Activated naive CD8-positive, alpha-beta T cell treated with anti-CD3 and anti-CD28 coated beads, Interleukin-2, amount 50 U/mL, for 24 hours (primary cell): ENCODE measurements at places on chromosomes 12 and 14.

DNA sequence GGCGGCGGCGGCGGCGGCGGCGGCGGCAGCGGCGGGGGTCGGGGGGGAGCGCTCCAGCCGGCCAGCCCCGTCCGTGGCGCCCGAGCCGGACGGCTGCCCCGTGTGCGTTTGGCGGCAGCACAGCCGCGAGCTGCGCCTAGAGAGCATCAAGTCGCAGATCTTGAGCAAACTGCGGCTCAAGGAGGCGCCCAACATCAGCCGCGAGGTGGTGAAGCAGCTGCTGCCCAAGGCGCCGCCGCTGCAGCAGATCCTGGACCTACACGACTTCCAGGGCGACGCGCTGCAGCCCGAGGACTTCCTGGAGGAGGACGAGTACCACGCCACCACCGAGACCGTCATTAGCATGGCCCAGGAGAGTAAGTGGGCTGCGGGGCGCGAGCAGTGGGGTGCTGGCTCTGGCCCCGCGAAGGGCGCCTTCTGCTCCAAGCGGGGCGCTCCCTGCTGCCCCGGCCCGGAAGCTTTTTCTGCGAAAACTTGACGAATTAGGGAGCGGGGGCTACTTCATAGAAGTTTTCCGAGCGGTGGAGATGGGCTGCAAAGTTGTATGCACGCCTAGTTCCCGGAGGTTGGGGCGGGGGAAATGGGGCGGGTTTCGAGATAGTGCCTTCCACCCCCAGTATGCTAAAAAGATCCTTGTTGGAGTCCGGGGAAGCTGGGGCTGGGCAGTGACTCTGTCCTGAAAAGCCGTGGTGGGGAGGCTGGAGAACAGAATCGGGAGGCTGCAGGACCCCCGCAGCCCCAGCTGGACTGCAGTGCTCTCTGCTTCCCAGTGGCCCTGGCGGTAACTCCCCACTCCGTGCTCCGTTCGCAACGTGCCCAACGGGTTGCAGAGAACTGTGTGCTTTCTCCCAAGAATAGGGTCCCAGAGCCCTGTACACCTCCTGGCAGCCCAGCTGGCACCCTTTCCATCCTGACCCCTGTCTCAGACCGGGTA is 751 bp downstream of the GDF11 start:
- peak; percentile 43 for DNase-seq

- no peak for DNase-seq
Measured at GRCh38 chr12:55172686-55173085, 46.5 kb downstream of the OR9K2 start.

GRCh38 chr12:41103614-41104013 is 84.5 kb upstream of the PDZRN4 start:
- no peak for DNase-seq

- no peak for DNase-seq
Measured at GRCh38 chr12:1956716-1957115, 38.3 kb upstream of the CACNA2D4 start.

DNA sequence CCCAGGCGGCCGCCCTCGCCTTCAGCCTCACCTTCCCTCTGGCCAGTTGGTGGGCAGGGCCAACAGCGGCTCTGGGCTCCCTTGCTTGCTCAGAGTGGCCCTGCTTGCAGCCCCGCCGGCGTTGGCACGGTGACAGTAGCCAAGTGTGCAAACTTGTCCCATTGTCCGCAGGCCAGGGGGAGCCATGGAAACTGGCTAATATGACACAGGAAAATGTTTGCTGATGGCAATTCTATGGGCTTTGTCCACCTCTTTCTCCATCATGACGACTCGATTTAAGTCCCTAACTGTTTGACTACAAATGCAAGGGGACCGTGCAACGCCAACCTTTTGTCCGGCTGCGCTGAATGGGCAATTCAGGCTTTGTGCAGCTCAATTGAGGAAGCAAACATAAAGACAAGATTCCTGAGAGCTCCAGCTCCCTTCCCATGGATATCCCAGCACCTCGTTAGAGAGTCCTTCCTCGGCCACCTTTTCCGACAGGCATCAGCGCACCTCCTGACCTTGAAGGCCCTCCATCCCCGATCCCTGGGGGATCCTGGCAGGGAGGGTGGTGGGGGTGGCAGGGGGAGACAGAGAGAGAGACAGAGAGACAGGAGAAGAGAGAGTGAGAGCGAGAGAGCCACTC is 785 bp upstream of the FAM181A start:
- no peak for DNase-seq

GRCh38 chr14:77985211-77985615 is 185.0 kb upstream of the NRXN3 start:
- no peak for DNase-seq

DNA sequence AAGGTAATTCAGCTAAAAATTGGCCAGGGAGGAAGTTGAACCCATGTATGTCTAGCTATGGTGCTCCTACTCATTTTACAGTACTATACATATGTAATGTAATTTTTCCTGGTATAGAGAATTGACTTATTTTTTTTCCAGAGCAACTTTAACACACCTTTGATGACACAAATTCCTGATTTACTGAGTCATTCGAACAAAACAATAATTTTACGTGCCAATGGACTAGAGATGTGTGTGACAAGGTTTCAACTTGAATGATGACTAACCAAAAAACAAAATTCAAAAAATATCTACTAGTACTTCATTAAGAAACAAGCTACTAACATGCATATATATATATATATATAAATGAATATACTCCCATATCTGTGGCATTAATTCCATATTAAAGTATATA is 180.5 kb downstream of the KITLG start:
- no peak for DNase-seq

- DNase-seq, result no peak
Measured at GRCh38 chr12:108462686-108463085, 52.4 kb upstream of the FICD start.

DNA sequence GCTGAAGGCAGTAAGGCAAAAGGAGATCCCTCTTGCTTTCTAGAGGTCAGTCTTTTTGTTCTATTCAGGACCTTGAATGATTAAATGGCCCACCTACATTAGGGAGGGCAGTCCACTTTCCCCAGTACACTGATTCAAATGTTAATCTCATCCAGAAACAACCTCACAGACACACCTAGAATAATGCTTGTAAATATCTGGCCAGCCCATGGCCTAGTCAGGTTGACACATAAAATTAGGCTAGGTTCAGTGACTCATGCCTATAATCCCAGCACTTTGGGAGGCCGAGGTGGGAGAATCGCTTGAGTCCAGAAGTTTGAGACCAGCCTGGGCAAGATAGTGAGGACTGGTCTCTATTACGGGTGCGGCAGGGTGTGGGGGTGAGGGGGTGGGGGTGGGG is 43.5 kb downstream of the MIPOL1 start:
- DNase-seq, result no peak

GRCh38 chr12:88834226-88834625 is 254.0 kb upstream of the KITLG start:
- DNase-seq, result no peak

GRCh38 chr12:67534681-67535080 is 113.9 kb upstream of the DYRK2 start:
- DNase-seq, result no peak

DNA sequence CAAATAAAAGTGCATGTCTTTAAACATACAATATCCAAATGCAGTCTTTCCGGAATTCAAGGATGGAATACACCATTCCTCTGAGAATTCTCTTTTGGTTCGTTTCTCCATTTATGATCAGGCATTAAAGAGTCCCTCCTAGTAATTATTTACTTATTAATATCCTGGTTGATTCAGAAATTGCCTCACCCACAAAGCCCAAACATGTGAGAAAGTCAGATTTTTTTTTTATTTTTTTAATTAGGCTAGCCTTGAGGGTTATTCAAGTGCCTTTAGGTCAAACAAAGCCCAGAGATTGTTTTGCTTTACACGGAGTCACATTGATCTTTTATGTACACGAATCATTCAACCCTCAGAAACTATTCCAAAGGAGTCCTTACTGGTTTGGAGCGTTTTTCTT is 6.4 kb upstream of the TSPAN8 start:
- no peak for DNase-seq

GRCh38 chr12:55037351-55037987 is 17.7 kb downstream of the NEUROD4 start:
- no peak for DNase-seq

- DNase-seq, result no peak
Measured at GRCh38 chr12:104314242-104314614, 10.7 kb downstream of the EID3 start.

GRCh38 chr12:42240131-42240750 is 2.2 kb upstream of the YAF2 start:
- no peak for DNase-seq

DNA sequence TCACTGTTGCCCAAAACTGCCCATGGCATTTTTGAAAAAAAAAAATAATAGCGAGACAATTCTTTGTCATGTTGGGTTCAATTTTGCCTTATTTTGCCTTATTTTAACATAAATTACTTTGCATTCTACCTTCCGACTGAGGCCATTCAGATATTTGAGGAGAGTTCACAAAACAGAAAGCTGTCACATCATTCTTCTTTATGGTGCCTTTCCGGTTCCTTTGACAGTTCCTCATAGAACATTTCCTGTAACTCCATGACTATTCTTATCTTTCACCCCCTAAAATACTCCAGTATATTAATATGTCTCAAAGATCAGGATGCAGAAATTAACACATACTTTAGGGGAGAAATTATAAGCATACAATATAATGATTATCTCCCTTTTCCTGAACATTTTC is 476.7 kb downstream of the NOVA1 start:
- no peak for DNase-seq

DNA sequence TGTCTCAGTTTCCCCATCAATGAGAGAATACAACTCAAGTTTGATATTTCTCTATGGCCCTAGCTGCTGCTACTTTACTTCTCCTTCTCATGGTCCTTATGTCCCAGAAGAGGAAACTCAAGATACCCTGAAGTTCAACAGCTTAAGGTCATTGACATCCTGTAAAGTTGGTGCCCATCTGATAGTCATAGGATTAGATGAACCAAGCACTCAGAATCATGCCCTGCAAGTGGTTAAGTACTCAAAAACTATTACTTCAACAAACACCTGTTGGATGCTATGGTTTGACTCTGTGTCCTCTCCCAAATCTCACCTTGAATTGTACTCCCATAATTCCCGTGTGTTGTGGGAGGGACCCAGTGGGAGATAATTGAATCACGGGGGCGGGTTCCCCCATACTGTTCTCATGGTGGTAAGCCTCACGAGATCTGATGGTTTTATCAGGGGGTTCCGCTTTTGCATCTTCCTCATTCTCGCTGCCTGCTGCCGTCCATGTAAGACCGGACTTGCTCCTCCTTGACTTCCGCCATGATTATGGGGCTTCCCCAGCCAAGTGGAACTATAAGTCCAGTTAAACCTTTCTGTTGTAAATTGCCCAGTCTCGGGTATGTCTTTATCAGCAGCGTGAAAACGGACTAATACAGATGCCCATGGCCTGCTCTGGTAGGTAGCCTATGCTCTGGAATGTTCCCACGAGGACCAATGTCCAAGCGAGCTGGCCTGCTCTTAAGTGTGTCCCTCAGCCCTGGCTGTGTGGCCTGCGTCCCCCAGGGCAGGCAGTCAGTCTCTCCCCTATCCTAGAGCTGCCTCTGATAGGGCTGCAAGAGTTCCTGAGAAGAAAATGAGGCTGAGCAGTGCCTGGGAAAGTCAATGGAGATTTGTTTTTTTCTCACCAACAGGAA is 18.1 kb downstream of the CAMKK2 start:
- no peak for DNase-seq

DNA sequence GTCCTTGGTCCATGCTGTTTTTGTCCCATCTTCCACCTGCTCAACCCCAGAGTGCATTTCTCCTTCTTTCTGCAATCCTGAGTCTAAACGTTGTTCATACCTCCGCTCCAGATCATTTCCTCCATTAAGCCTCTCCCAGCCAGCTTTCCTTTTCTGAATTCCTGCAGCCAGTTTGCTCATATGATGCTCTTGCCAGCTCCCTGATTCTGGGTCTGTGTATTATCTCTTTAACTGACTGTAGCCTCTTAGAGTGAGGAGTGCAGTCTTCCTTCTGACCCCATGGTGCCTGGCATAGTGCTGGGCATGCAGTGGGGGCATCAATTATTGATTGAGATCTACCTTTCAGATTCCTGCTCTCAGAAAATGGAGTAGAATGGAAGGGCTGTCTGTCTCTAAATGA is 11.5 kb upstream of the TBPL2 start:
- no peak for DNase-seq

DNA sequence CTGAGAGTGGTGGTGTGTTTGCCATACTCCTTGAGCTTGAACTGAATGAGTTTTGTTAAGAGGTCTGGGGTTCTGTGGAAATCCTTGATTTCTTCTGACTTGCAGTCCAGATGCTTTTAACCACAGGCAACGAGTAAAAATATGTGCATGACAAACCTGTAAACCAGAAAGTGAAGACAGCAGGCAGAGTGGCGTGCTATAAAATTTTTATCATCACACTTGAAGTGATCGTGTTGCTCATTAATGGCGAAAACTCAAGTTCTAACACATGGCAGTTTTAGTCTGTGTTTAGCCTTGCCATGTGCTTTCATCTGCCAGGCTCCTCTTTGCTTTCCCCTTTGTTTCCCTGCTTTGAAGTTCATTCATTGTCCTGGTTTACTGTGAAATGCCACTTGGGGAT is 28.0 kb downstream of the TXNRD1 start:
- DNase-seq, result no peak

GRCh38 chr12:121048442-121048841 is 9.4 kb upstream of the OASL start:
- no peak for DNase-seq

GRCh38 chr12:94740601-94741362 is 90.4 kb upstream of the TMCC3 start:
- DNase-seq, result no peak

- no peak for DNase-seq
Measured at GRCh38 chr12:29782285-29782870, 1.4 kb downstream of the TMTC1 start.

- no peak for DNase-seq
Measured at GRCh38 chr12:103144278-103144677, 186.8 kb downstream of the ASCL1 start.

GRCh38 chr12:32756476-32757066 is 874 bp upstream of the YARS2 start:
- no peak for DNase-seq

- DNase-seq, result no peak
Measured at GRCh38 chr12:15897433-15897832, 13.7 kb upstream of the DERA start.

DNA sequence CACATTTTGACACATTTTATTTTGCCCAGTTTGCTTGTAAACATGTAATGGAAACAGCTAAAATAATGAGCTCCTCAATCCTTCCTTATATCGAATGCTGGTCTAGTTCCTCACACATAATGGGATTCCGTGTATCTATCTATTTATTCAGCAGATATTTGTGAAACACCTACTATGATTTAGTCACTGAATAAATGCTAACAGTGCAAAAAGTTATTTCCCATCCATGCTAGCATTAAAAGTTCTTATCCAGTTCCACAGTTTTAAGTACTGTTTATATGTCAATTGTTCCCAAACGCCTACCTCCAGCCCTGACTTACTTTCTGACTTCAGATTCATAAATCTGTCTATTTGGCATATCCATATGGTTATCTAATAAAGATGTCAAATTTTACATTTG is 1788.7 kb upstream of the FLRT2 start:
- DNase-seq, result no peak

DNA sequence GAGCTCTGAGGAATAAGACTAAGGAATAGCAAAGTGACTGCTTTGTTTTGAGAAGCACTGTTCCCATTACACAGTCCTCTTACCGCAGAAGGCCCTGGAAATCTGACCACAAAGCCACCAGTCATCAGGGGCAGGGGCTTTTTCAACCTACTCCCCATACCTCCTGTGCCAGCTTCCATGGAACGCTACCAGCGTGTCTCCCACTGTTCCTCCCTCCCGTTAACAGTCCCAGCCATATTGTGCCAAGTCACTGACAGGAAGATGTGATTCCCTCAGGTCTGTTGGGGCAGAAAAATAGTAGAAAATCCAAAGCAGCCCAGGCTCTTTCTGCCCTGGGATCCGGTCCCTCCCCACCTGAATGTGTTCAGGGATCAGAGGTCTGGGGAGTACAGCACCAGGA is 46.6 kb upstream of the VPS33A start:
- DNase-seq, result no peak
